A673 (cell line): ENCODE measurements at places on chromosomes 1 and 21. TPM values are rescaled to one million over a fixed set of nuclear protein-coding genes. Genes with fewer than 3 reads are reported as not detected.

DNA sequence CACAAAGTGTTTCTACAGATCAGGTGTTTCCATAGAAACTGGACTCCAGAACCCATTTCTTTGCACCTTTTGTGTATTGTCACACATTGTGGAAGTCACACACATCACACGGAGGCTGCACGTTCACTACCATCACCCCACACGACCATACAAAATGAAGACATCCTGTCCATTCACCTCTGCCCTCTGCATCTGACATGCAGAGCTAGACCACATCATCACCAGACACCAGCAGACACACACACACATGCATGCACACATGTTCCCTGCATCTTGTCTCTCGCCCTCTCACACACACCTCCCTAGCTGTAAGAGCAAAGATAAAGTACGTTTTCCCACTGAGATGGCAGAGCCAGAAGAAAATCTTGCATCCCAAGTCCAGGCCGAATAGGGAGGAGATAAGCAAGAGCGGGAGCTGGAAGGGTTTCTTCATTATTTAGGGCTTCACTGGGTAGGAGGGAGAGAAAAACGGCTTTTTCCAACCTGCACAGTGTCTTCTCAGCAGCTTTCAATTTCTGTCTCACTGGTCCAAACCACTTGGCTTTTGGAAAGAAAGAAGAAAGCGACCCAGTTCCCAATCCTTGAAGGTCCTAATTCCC is 709 bp downstream of the PRELP start:
- DNase-seq = no peak
- no peaks in the 10 kb centered on the region for H3K36me3 ChIP-seq
- no peaks in the 10 kb centered on the region for H3K27me3 ChIP-seq

Gene FLVCR1
- 20.7 and 26.4 TPM in 2 replicates for total RNA-seq

DNA sequence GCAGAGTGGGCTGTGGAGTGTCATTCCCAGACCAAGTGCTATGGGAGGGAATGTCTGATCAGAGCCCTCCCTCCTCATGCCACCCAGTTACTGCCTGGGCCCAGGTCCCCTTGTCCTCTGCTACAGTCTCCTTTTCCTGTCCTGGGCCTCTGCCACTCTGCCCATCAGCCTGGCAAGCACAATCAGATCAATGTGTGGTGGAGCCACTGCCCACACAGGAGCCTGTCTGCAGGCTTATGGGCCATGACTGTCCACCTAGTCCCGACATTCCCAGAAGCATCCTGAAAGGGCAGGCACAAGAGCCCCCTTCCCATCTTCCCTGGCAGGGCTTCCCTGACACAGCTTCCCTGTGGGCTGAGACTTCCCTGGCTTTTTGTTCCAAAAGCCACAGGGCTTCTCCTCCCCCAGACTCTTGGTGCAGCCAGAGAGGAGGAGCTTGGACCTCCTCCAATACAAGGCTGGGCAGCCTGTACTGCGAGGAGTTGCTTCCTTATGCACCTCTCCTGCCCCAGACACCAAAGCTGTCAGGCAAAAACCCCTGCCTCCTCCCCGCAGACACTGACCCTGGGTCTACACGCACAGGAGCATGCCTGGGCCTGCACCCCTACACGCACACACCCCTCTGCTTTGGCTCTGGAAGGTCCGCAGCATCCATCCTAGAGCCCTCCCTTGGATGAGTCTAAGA is 29.2 kb upstream of the CNTN2 start:
- H3K4me3 ChIP-seq = no peak overlapping the region
- H3K36me3 ChIP-seq = no peaks in the 10 kb centered on the region
- H3K27ac ChIP-seq = no peak overlapping the region
- H3K27me3 ChIP-seq = no peaks in the 10 kb centered on the region
- peaks cover 5% of the 10 kb centered on the region for H3K4me1 ChIP-seq

GRCh38 chr1:59814180-59814900 is 409 bp upstream of the HOOK1 start:
- peaks cover 19% of the 10 kb centered on the region for H3K36me3 ChIP-seq
- peak; percentile 98 for DNase-seq
- H3K27me3 ChIP-seq = no peaks in the 10 kb centered on the region

GRCh38 chr1:55378582-55378981 is 163.4 kb upstream of the USP24 start:
- DNase-seq = peak; percentile 28
- no peak overlapping the region for H3K4me3 ChIP-seq
- no peaks in the 10 kb centered on the region for H3K36me3 ChIP-seq
- H3K27ac ChIP-seq = no peak overlapping the region

DNA sequence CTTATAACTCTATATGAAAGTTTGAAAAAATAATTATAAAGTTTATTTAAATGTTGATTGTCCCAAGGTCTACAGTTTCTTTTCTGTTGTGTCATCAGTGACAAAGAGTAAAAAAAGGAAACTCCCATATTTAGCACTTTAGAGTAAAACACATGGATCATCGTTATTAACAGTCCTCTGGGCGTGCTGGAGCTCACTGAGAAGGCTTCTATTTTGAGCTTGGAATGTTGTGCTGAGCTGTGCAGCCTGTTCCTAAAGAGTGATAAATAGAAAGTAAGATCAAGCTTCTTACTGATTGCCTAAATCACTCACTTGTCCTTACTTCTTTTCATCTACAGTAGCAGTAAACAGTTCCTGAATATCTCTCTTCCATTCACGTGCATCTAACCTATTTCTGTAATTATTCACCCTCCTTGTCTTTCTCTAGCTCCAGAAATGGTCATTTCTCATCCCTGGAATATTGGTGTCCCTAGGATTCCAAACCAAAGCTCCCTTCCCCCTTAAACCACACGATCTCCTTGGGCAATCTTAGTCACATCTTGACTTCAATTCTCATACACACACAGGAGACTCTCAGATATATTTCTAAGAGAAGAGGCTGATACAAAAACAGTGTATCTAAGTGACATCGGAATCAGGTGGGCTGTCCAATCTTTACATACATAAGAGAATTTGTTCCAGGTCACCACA is 11.9 kb downstream of the GBP5 start:
- H3K36me3 ChIP-seq = no peaks in the 10 kb centered on the region
- no peak for DNase-seq
- no peaks in the 10 kb centered on the region for H3K27me3 ChIP-seq
- H3K27ac ChIP-seq = no peak overlapping the region
- peaks cover 19% of the 10 kb centered on the region for H3K4me1 ChIP-seq
- no peak overlapping the region for H3K4me3 ChIP-seq

DNA sequence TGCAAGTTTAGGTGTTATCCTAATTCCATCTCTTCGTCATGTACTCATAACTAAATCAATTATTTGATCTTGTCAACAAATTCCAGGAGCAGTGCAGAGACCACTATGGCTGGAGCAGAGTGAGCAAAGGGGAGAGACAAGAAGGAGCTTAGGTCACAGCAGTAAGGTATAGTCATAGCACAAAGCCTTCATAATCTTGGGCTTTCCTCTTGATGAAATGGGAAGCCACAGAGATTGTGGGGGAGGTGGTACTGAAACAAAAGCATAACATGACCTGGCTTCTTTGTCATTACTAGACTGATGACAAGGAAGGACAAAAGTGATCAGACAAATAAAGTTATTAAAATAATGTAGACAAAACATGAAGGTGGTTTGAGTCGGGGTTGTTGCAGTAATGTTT is 60.1 kb upstream of the PTGS2 start:
- H3K4me3 ChIP-seq = no peak overlapping the region
- no peaks in the 10 kb centered on the region for H3K36me3 ChIP-seq
- no peaks in the 10 kb centered on the region for H3K4me1 ChIP-seq

DNA sequence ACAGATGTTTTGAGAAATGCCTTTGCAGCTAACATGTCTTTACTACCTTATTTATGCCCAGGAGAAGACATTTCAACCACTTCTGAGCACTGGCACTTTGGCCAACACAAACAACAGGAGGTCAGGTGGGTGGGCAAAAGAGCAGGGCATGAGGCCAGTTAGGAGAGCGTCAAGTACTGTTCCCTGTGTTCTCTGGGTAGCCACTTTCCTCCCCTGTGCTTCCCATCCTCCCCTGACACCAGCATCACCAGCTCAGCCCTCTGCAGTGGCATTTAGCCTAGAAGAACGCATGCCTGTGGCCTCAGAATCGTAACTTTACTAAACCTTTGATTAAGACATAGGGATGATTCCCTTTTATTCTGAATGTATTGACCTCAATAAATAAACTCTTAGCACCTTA is 18.3 kb downstream of the BTG2 start:
- H3K27me3 ChIP-seq = no peaks in the 10 kb centered on the region
- H3K4me3 ChIP-seq = no peak overlapping the region
- no peak overlapping the region for H3K27ac ChIP-seq
- no peaks in the 10 kb centered on the region for H3K36me3 ChIP-seq
- H3K4me1 ChIP-seq = peaks cover 52% of the 10 kb centered on the region

GRCh38 chr21:26614251-26614650 is 41.2 kb upstream of the CYYR1 start:
- no peak for DNase-seq
- no peaks in the 10 kb centered on the region for H3K27me3 ChIP-seq
- H3K27ac ChIP-seq = peak overlapping the region; percentile 26
- no peaks in the 10 kb centered on the region for H3K36me3 ChIP-seq
- peaks cover 18% of the 10 kb centered on the region for H3K4me1 ChIP-seq
- H3K4me3 ChIP-seq = no peak overlapping the region

Gene LRRC52
- not detected in 2 replicates for total RNA-seq

DNA sequence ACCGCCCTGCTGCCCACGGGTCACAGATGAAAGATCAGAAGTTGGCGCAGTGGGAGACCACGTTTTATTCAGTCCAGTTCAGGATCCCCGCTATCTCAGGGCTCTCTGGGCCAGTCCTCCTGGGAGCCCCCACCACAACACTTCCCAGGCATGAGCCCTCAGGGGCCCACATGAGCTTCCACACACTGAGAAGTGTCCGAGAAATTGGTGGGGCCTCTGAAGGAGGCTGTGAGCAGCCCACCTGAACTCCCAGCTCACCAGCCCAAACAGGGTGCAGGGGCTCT is 12.1 kb downstream of the TRIM46 start:
- H3K27ac ChIP-seq = no peak overlapping the region
- H3K4me3 ChIP-seq = no peak overlapping the region
- H3K4me1 ChIP-seq = no peaks in the 10 kb centered on the region
- no peaks in the 10 kb centered on the region for H3K27me3 ChIP-seq
- DNase-seq = no peak
